ENCODE measurements at places on chromosomes 2 and 18.

DNA sequence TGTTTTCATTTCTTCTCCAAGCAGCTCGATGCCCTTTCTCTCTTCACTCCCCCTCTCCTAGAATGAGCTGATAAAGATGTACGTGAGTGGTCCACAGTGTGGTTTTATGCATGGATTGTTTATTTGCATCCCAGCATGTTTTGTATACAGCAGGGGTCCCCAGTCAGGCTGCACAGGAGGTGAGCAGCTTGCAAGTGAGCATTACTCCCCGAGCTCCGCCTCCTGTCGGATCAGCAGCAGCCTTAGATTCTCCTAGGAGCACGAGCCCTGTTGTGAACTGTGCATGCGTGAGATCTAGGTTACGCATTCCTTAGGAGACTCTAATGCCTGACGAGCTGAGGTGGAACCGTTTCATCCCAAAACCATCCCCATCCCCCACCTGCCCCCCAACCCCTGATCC lies 262.6 kb downstream of the AGAP1 start:
- no peak for DNase-seq

- no peak for DNase-seq
Observed at GRCh38 chr18:9665314-9665713, 42.8 kb upstream of the RAB31 start.

- DNase-seq, result no peak
Observed at GRCh38 chr2:97913846-97914245, 81.9 kb downstream of the TMEM131 start.

DNA sequence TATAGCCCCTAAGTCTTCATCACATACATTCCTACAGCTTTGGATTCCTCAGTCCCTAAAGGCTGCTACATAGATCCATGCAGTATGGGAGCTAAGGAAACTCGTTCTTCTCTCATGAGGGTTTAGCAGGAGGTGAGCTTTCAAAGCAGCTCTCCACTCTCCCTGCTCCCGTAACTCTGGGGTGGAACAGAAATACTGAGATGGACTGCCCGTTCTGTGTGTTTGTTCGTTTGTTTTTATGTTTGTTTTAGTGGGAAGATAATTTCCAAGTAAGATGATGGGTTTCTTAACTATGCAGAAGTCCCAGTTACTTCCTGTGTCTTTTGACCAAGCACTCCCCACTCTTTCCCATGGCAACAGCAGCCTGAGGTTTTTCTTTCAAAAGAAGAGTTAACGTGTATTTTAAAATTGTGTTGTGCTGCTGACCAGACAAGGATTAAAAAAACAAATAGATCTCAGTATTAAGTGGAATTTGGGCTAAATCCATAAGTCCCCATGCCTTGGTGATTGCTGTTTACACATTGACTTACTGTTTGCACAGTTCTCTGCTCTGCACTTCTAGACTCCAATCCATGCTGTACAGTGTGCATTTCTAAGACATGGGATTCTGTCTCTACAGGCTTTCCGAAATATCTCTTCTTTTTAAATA lies 156.4 kb upstream of the SH3BP4 start:
- peak; percentile 71 for DNase-seq

- DNase-seq, result no peak
Observed at GRCh38 chr2:73654175-73654574, 12.0 kb upstream of the NAT8 start.

DNA sequence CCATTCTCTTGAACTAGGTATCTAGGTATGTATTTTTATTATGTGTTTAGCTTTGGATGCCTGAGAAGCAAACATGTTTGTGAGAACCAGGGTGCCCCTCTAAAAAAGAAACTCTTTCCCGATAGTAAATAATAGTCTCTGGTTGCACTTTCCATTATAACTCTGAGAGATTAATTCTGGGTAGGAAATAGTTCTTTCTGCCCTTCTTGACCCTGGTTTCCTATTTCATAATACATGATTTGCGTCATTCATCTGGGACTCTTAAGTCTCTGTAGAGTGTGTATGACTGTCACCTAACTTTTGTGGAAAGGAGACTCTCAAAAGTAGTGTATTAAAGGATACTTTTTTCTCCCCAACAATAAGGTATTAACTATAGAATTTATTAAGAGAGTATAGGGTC lies 31.5 kb downstream of the ACSL3 start:
- DNase-seq, result peak; percentile 36

DNA sequence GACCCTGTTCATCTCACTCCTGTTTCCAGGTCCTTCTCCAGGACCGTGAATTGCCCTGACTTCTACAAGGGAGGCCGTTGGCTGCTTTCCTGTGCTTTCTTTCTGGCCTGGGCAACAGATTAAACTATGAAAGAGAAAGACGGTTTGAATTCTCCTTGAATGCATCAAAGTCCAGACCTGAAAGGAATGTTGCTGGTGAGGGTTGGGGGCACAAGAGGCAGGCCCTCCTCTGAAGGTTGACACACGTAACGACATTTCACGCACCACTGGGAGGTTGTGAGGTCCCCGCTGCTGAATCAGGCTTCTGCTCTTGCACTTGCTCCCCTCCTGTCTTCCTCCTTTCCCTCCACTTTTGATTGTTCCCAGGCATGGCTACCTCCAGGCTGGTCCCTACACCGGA lies 141.9 kb downstream of the CYRIA start:
- DNase-seq, result no peak

- DNase-seq, result peak; percentile 18
Observed at GRCh38 chr2:169038338-169038757, 7.2 kb upstream of the ABCB11 start.

DNA sequence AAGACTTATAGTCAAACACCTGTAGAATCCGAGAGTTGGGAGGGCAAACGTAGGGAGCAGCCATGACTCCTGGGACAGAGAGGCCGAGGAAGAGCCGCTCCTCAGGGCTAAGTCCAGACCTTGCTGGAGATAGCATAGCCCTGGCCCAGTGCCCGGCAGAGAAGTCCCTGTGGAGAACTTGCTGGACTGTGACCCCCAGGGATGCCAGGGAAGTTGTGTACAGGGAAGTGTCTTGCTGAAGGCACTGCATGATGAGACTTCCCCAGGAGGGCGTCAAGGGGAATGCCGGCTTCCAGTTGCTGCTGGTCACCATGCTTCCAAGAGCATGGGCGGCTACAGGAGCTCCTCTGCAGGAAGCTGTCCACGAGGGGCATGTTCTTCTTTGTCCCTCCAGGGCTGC lies 8.6 kb upstream of the CNDP1 start:
- no peak for DNase-seq

GRCh38 chr2:177080746-177081284 lies 131.8 kb upstream of the HNRNPA3 start:
- no peak for DNase-seq

DNA sequence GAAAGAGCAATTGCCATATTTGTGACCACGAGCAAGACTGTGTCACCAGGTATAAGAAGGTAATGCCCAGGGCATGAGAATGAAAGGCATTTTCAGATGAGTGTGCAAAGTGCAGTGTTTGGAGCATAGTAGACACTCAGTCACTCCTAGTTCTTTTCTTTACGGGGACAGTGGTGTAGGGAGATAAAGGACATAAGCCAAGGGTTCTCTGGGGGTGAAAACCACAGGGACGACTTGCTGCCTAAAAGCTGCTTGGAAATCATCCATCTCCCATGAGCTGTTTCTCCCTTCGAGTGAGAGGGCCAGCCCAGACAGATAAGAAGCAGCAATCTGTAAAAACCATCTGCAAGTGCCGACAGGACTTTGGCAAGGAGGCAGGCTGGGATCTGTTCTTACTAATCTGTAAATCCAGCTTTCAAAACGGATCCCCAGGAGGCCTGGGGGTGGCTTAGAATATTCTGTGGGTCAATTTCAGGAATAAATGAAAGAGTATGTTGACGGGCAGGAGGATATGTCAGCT lies 221.6 kb downstream of the LPIN1 start:
- DNase-seq, result no peak

- no peak for DNase-seq
Observed at GRCh38 chr2:23400703-23401102, 15.7 kb downstream of the KLHL29 start.

Data from hepatic stellate cell (primary cell).